ENCODE measurements at places on chromosomes 12 and 14.

DNA sequence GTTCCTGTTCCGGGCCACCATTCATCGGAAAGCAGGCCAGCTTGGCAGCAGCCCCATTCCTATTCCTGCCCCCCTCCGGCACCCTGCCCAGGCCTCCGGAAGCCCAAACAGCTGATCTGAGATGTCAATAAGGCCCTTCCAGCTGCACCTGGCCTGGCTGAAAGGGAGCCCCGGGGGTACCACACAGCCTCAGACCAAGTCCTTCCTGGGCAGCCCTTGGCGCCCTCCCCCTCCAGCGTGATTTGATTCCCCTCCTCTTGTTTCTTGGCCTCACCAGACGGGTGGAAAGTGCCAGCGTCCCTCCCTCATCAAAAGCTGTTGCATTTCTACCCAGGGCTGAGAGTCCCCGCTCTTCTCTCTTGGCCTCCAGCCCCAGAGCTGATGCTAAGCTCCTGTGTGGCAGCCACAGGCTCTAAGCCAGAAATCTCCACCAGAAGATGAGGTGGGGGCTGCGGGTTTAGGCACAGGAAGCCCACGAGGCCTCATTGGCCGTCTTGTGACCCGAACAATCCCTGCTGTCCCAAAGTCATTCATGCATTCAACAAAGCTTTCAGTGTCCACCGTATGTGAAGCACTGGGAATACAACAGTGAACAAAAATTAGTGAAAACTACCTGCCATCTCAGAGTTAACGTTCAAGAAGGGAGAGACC is 215.4 kb downstream of the SLC41A2 start:
- H3K36me3 ChIP-seq, result no peaks in the 10 kb centered on the region
- no peaks in the 10 kb centered on the region for H3K27me3 ChIP-seq
- H3K4me1 ChIP-seq, result no peaks in the 10 kb centered on the region

- H3K36me3 ChIP-seq, result no peaks in the 10 kb centered on the region
- H3K27me3 ChIP-seq, result peaks cover 59% of the 10 kb centered on the region
- H3K4me3 ChIP-seq, result no peak overlapping the region
- DNase-seq, result no peak
Observed at GRCh38 chr14:28757786-28758185, 8.8 kb upstream of the FOXG1 start.

DNA sequence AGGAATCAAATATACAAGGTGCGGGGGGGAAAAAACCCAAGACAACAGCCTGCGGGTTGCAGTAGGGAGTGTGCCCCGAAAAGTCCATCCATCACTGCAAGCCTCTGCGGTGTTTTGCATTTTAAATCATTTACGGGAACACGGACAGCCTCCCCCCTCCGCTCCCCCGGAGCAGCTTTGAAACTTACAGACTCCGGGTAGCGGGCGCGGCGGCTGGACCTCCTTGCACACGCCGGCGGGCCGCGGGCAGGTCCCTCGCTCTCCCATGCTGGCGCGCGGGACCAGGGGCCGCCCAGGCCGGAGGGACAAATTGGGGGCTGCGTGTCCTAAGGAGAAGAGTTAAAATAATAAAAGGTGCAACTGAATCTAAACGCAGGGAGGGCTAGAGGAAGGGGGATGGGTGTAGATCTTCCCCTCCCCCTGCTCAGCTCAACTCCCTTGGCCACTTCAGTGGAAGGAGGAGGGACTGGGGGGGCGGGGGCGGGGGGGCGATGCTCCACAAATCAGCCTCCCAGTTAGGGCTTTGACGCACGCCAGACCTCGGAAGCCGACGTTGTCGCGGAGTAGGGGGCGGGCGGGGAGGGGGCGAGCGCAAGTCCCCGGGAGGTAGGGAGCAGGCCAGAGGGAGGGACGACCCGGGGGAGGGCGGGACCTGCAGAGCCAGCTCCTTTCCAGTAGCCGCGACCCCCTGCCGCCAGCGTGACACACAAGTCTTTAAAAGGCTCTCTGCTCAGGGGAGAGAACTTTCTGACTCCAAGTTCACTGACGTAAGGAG is at the start of gene KCNJ8:
TSS of gene KCNJ8 (minus strand) at position 349 of the 775 bp plus-strand sequence. CDS start 1,090 bp downstream, outside the sequence.
- H3K27me3 ChIP-seq, result no peaks in the 10 kb centered on the region
- DNase-seq, result peak; percentile 95
- H3K36me3 ChIP-seq, result no peaks in the 10 kb centered on the region

DNA sequence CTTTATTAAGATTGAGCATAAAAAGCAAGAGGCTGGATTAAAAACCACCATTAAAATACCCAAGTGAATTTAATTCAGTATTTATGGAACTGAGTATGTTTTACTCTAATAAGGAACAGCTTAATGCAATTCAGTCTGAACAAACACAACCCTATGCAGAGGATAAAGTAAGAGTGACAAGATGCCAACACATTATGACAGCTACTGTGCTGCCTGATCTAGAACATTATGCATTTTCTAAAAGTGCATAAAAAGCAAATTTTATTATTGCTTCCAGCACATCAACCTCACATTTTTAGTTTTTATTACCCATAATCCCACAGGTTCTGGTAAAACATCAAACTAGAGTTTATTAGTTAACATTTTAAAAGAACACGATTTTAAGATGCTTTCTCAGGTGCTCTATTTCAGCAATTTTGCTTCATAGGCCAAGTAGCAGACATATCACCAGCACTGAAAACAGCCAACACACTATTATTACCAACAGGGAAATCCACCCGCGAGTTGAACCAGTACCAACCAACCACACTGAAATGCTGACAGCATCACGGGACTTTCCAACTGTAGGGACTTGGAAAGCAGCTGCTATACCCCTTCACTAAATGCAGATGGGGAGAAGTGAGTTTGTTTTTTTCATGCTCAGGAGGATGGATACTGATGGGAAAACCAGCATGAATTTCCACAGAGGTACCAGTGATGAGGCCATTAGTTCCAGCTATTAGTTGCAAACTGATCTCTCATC is 372.1 kb downstream of the KCNH5 start:
- no peaks in the 10 kb centered on the region for H3K36me3 ChIP-seq
- H3K4me3 ChIP-seq, result no peak overlapping the region
- no peak overlapping the region for H3K27ac ChIP-seq
- H3K27me3 ChIP-seq, result no peaks in the 10 kb centered on the region
- no peaks in the 10 kb centered on the region for H3K4me1 ChIP-seq
- no peak for DNase-seq

GRCh38 chr14:74245292-74245691 is 6.0 kb downstream of the VSX2 start:
- H3K36me3 ChIP-seq, result no peaks in the 10 kb centered on the region
- H3K4me1 ChIP-seq, result peaks cover 15% of the 10 kb centered on the region
- peaks cover 18% of the 10 kb centered on the region for H3K27me3 ChIP-seq
- no peak for DNase-seq

- no peaks in the 10 kb centered on the region for H3K36me3 ChIP-seq
- H3K4me1 ChIP-seq, result peaks cover 46% of the 10 kb centered on the region
- H3K27me3 ChIP-seq, result no peaks in the 10 kb centered on the region
- H3K27ac ChIP-seq, result no peak overlapping the region
- DNase-seq, result no peak
- H3K4me3 ChIP-seq, result no peak overlapping the region
Observed at GRCh38 chr12:26940516-26941214, 2.4 kb downstream of the FGFR1OP2 start.

DNA sequence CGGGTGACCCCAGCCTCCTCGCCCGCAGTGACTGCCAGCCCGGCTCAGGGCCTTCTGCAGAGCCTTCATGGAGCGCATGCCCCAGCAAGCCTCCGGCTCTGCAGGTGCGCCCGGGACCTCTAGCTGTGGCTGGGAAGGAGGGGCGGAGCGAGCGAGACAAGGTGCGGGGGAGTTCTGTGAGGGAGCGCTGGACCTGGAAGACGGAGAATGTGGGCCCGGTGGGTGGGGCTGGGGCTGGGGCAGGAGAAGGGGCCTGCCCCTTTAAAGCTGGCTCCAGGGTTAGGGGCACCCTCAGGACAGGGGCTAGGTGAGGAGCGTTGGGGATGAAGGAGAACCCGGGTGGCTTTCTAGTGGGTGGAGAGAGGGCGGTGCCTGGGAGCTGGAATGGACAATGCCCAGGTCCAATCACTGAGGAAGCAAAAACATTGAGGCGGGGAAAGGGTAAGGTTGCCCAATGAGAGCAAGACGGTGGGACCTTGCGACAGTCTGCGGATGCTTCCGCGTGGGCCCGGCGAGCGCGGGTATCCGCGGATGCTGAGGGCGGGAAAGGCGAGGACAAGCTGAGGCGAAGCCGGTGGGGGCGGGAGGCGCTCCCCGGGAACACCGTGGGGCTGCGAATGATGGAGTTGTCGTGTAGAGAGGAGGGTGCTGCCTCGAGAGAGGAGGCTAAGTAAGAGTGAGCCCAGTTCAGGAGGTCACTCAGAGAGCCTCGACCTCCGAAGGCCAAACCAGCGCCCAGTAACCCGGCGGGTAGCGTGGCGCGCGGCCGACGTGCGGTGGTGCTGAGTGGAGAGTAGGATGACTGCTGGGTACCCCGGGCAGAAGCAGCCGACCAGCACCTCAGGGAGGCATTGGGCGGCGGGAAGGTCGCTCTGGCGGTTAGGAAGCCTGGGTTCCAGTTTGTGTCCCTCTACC is at the start of gene GLS2:
TSS of gene GLS2 (minus strand) at position 121 of the 915 bp plus-strand sequence. CDS start at position 78, 43 bp downstream.
- H3K27me3 ChIP-seq, result no peaks in the 10 kb centered on the region
- H3K36me3 ChIP-seq, result no peaks in the 10 kb centered on the region
- H3K27ac ChIP-seq, result peak within 1 kb of the TSS; percentile 83
- peak; percentile 87 for DNase-seq

- H3K4me3 ChIP-seq, result no peak overlapping the region
- H3K4me1 ChIP-seq, result peaks cover 30% of the 10 kb centered on the region
- no peaks in the 10 kb centered on the region for H3K27me3 ChIP-seq
- DNase-seq, result peak; percentile 69
Observed at GRCh38 chr12:64625243-64626077, 15.2 kb downstream of the RASSF3 start.

GRCh38 chr14:49287004-49287403 is 299.2 kb downstream of the RPS29 start:
- H3K27ac ChIP-seq, result no peak overlapping the region
- no peak overlapping the region for H3K4me3 ChIP-seq
- no peak for DNase-seq

GRCh38 chr14:54220071-54220703 is 176.6 kb upstream of the CDKN3 start:
- H3K36me3 ChIP-seq, result no peaks in the 10 kb centered on the region
- H3K27ac ChIP-seq, result no peak overlapping the region
- no peak for DNase-seq
- peaks cover 5% of the 10 kb centered on the region for H3K27me3 ChIP-seq
- no peak overlapping the region for H3K4me3 ChIP-seq

- H3K4me3 ChIP-seq, result no peak overlapping the region
- H3K36me3 ChIP-seq, result no peaks in the 10 kb centered on the region
- no peak overlapping the region for H3K27ac ChIP-seq
- H3K4me1 ChIP-seq, result no peaks in the 10 kb centered on the region
- no peak for DNase-seq
Observed at GRCh38 chr14:83217492-83217891, 1683.8 kb upstream of the SEL1L start.

DNA sequence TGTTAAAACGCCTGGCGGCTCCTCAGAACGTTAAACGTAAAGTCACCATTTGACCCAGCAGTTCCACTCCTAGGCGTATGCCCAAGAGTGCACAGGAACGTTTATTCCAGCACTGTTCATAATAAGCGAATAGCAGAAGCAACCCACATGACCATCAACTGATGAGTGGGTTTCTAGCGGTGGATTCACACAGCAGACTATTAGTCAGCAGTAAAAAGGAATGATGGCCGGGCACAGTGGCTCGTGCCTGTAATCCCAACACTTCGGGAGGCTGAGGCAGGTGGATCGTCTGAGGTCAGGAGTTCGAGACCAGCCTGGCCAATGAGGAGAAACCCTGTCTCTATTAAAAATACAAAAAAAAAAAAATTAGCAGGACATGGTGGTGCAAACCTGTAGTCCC is 22.4 kb upstream of the FBRSL1 start:
- H3K4me3 ChIP-seq, result no peak overlapping the region
